ENCODE measurements at places on chromosomes 7 and 10.

DNA sequence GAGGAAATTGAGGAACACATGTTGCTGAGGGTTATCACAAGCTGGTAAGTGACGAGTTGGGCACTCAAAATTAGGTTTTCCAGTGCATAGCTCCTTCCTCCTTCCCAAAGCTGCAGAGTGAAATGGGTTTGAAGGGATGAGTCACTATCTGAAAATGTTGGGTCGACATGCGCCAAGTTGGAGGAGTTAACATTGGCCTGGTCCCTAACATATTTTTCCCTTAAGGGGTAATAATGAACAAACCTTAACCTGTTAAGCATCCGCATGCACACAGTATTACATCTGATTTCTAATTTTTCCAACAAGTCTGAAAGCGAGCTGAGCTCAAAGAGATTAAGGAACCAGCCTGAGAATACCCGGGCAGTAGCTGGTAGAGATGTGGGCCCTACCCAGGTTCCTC, 20.7 kb upstream of the TECTB start:
- DNase-seq: no peak

DNA sequence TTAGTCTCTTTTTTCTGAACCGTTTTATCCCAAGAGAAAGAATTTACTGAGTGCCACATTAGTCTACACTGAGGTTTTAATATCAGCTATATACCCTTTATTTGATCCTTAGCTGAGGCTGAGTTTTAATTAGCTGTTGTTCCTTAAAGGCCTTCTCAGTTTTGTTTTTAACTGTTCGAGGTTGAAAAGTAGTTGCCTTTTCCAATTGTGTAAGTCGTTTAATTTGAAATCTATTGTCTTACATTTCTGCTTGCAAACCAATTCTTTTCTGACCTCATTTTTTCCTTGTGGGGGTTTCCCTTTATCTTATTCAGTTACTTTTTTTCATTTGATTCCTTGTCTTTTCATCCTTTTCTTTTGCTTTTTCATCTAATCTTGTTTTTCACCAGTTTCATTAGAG, 30.8 kb downstream of the UMAD1 start:
- no peak for DNase-seq

GRCh38 chr7:139635526-139636302, 112.2 kb downstream of the CLEC2L start:
- no peak for DNase-seq

DNA sequence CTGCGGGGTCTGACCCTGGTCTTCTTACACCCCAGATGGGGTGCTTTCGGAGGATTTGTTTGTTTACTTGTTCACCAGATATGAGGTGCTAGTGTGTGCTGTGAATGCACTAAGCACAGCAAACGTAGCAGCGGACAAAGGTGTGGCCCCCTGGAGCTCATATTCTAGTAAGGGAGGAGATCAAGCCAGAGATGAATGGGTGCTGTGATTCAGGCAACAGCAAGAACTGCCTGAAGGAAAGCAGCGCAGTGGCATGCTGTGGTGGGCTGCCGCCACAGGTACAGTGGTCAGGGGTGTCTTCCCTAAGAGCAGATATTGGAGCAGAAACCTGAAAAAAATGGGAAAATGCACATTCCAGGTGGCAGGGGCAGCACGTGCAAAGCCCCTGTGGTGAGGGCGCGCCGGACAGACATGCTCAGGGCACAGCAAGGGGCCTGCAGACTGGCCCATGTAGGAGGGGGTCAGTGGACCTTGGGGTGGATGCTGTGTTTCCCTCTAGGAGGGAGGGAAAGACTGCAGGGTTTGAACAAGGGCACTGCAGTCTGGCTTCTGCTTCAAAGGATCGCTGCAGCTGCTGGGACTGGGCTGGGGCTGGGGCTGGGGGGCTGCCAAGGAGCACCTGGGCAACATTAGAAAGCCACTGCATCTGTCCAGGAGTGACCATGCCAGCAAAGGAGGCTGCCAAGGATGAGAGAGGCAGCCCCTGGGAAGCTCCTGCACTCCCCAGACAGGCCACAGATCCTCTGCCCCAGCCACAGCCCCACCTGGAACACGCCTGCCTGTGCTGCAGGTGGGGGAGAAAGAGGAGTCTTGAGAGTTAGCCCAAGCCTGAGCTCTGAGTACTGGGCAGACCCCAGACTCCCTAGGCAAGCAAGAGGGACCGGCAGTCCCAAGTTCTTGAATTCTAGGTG, 927 bp upstream of the DEPP1 start:
- no peak for DNase-seq

DNA sequence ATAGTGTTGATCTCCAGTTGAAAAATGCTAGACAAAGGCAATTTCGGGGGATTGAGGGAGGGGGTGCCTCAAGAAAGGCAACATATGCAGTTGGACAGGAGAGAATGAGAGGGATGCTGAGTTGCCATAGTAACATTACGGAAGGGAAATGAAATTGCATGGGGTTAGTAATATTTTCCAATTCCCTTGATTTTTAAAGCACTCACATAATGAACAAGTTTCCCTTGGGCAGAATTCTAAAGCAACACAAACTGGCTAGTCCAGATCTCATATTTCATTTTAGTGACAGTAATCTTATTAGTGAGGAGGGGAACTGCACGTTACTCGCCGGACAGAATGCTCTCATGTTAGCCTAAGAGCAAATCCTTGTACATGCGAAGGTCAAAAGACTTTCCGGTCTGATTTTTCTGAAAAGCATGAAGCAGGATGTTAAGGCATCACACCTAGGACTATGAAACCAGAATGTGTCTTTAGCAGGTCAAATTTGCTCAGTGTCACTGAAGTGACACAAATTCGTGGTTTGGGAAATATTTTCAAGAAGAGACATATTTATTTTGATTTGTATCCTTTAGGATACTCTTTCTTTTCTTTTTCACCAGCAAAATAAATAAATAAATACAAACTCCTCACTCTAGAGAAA, 165.5 kb downstream of the ANK3 start:
- DNase-seq: no peak

- no peak for DNase-seq
Measured at GRCh38 chr10:84540022-84540616, 211.7 kb downstream of the CCSER2 start.

Measured in NCI-H1930 (cell line).